PC-3 (cell line): ENCODE measurements at places on chromosomes 16 and 17. TPM values are rescaled to one million over a fixed set of nuclear protein-coding genes. Genes with fewer than 3 reads are reported as not detected.

PIPOX gene
- 0.87 and 1.5 TPM in 2 replicates for total RNA-seq

CLDN7 gene
- total RNA-seq: 147 and 180 TPM in 2 replicates

EPOP gene
- total RNA-seq: 12.6 and 17.7 TPM in 2 replicates

DNA sequence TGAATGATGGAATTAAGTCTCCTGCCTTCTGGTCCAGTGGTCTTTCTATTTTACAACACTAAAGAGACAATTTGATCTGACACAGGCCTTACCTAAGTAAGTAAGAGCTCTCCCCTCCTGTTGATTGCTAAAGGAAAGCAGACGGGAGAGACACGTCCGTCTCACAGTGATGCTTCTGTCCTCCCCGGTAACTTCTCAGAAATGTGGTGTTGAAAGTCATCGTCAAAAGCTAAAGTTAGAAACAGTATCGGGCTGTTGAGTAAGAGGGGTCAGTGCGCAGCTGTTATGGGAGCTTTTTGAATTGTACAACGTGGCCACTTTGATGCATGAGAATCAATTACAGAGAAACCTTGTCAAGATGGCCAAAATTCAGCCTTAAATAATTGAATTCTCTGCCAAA, 1.9 kb upstream of the RBFOX1 start:
- DNase-seq: no peak

GRCh38 chr17:8126491-8127066, 2.7 kb upstream of the HES7 start:
- DNase-seq: peak; percentile 37

DNA sequence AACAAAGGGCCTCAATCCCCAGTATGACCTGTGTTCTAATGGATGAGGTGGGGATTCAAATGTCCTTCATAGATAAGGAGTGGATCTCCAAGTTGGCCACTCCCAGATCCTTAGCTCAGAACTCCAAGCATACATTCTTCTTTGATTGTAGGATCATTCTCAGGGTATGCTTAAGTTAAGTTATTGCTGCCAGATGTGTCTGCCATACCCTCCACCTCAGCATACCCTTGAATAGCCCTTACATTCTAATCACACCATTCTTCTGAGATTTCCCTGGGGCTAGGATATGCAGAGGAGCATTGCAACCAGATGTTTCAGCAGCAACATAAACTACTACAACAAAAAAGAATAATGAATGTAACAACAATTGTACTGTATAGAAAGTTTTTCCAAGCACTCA, 1.6 kb upstream of the KRTAP2-4 start:
- no peak for DNase-seq

DNA sequence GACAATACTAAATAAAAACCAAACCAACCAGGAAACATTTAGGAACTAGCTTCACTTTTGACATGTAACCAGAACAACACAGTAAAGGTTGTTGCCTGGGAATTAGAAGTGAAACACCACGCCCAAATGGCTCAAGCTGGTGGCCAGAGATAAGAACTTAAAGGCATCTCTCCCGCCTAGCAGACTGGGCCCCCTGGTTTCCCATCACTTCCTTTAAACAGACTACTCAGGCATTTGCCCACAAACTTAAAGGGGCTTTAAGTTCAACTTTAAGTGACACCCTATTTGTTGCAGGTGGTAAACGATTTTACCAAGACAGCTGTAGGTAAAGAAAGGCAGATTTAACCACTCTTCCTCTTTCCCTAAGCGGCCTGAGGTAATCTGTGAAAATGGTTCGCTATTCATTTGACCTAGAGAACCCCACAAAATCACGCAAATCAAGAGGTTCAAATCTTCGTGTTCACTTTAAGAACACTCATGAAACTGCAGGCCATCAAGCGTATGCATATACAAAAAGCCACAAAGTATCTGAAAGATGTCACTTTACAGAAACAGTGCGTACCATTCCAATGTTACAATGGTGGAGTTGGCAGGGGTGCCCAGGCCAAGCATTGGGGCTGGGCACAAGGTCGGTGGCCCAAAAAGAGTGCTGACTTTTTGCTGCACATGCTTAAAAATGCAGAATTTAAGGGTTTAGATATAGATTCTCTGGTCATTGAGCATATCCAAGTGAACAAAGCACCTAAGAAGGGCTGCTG, 40.8 kb upstream of the BPTF start:
- no peak for DNase-seq

- no peak for DNase-seq
Observed at GRCh38 chr17:9918804-9919352, 13.8 kb upstream of the RCVRN start.
